ENCODE measurements at places on chromosomes 4 and X.

- DNase-seq = no peak
Observed at GRCh38 chrX:68989456-68989855, 160.6 kb downstream of the EFNB1 start.

DNA sequence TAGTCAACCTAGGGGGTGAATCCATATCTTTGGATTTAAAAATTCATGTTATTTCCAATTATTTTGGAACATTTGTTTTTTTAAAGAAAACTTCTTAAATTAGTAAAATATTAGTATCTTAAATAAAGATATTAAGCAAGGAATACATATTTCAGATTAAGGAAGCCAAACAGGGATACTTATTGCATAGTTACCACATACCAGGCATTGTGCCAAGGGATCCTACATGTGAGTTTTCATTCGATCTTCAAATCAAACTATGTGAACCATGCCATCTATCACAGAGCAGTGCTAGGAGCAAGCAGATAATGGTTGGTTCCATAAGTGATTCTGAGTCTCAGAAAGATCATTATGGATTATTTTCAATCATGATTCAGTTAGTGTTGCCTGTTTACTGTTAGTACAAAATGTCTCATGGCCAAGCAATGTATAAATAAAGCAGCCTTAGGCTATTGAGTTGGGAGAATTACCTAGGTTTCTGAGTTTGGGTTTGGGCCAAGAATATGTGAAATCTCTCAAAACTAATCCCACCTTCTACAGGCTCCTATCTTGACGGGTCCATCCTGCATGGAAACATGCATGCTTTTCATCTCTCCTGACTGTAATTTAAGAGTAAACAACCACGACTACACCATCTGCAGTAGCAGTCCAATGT is 176.7 kb downstream of the NPFFR2 start:
- DNase-seq = no peak

GRCh38 chr4:154082760-154083535 is 294.1 kb upstream of the SFRP2 start:
- DNase-seq = no peak

- no peak for DNase-seq
Observed at GRCh38 chr4:112516066-112516470, at the start of gene NEUROG2. TSS of gene NEUROG2 (minus strand) at chr4:112516180. CDS start at chr4:112515475, 705 bp downstream.

DNA sequence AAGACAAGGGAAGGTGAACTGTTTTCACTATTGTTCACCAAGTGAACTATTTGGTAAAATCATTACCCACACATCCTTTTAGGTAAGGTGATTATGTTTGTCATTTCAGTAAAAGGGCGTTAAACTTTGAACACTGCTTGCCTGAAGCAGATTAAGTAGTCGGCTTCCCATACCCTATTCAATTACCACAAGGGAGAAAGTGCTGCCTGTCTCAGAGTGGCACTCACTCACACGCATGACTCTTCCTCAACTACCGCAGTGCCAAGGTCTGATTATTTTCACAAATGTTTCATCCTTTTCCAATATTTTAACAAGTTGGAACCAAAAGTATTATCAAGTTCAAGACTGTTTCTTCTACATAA is 11.0 kb downstream of the VEGFC start:
- no peak for DNase-seq

DNA sequence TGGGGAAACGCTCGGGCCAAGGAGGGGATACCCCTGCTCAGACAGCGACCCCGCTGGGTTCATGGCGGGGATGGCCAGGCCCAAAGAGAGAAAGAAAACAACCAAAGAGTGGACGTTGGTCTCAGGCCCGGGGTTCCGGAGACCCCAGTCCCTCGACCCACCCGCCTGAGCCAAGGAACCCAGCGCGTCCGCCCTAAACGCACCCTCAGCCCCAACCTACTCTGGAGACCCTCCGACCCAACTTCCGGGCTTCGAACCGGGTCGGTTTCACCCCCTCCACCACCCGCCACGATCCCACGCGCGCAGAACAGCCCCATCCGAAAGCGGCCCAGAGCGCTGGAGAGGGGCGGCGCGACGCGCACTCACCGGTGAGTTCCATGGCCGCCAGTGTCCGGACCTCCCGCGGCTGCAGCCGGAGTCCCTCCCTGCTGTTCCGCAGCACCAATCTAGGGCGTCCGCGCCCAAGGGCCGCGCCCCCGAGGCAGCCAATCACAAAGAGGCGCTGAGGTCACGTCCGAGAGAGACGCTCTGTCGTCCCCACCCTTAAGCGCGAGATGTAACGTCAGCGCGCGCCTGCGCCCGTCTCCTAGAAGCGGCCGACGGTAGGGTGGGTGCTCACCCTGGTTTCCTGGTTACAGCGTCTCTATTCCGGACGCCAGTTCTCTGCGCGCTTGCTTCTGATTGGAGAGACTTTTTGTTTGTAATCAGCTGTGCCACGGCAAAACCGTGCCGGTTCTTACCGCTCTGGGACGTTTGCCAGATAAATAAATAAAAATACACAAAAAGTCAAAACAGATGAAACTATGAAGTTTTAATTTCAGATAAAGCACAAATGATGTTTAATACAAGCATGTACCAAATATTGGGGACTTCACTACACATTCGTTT is at the start of gene PIGA:
TSS of gene PIGA (minus strand) at position 389 of the 888 bp plus-strand sequence. CDS start 3,593 bp downstream, outside the sequence.
- peak; percentile 94 for DNase-seq

- DNase-seq = no peak
Observed at GRCh38 chr4:139164731-139165130, 12.3 kb downstream of the ELF2 start.

DNA sequence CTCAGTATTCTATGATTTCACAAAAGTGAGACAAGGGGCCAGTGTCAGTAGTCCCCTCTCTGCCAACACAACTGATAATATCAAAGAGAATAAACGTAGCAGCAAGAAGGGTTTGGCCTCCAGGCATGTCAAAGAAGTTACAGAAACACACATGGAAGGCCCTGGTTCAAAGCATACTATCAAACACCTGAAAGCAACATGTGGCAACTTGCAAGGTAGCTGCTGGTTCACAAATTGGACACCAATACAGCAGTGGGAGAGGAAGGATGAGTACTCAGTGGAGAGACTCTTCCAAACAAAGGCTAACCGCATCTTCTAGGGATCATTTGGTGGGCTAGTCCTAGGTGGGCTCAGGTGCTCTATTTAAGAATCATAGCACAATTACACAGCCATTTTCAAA is 74.9 kb upstream of the MAOA start:
- DNase-seq = no peak

GRCh38 chrX:119763181-119763580 is 4.8 kb downstream of the SOWAHD start:
- DNase-seq = no peak

Measured in Peyer's patch (tissue), 4 donors.